Activated T-cell treated with anti-CD3 and anti-CD28 coated beads, Interleukin-2, amount 50 U/mL, for 24 hours (primary cell): ENCODE measurements at places on chromosomes 11 and 22.

DNA sequence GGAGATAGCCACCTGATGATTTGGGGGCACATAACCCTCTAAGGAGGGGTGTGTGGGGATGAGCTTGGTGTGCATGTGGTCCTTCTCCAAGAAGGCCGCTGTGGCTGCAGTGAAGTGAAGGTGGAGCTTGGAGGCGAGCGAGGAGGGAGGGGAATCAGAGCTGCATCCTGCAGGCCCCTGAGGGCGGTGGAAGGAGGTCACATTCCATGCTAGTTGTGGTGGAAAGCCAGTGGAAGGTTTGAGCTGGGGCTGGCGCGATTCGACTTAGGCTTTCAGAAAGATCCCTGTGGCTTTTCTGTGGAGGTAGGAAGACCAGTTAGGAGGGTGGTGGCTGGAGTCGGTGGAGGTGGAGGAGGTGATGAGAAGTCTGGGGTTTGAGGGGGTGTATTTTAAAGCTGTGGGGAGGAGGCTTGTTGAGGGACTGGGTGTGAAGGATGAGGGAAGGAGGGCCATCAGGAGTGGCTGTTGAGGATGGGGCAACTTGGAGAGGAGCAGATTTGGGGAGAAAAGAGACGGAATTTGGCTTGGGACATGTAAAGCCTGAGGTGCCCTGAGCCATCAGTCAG is 62.0 kb downstream of the TBC1D22A start:
- DNase-seq = no peak

DNA sequence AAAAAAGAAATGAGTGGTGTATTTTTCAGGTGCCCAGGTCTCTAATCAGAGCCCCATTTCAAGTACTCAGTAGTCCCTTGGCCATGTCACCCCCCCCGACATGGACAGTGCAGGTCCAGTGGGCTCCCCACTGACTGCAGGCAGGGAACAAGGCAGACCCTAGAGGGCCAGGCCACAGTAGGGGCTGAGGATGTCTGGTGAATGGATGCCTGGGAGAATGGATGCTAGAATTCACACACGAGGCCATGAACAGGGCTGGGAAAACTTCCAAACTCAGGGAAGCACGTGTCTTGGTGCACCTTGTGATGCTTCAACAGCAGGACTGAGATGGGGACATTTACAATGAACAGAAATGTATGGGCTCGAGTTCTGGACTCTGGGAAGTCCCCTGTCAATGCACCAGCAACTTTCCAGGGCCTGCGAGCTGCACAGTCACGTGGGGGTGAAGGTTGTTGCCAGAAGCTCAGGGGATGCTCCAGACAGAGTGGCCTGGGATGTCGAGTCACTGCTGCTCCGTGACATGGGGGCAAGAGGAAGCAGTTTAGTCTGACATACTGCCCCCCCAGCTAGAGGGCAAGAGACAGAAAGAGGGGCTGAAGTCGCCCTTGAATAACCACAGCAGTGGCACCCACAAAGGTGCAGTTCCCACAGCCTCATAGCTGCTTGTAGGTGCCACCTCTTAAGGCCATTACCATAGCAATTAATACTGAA is 3.1 kb downstream of the APOBEC3G start:
- DNase-seq = no peak

DNA sequence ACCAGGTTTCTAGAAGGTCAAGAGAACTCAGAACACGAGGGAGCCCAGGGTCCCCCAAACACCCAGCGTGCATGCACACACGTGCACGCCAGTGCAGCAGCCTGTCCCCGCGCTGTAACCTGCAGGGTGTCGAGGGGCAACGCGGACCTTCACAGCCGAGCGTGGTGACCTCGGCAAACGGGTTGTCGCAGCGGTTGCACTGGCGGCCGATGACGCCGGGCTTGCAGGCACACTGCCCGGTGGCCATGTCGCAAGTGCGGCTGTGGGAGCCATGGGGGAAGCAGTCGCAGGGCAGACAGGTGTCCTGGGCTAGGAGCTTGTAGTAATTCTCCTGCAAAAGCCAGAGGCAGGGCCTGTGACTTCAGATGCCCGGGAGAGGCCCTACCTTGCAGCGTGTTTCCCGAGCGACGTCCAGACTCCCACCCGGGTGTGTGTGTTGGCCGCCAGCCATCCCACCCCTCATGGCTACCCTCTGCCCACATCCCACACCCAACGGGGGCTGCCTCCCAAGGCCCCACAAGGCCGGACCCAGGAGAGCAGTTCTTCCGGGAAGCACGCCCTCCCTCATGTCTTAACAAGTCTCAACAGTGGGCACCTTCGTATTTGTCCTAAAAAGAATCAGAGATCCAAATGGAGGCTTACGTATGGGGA is 56.1 kb downstream of the TRMU start:
- no peak for DNase-seq

GRCh38 chr22:17303840-17304779 is 65.2 kb upstream of the CECR2 start:
- peak; percentile 53 for DNase-seq

DNA sequence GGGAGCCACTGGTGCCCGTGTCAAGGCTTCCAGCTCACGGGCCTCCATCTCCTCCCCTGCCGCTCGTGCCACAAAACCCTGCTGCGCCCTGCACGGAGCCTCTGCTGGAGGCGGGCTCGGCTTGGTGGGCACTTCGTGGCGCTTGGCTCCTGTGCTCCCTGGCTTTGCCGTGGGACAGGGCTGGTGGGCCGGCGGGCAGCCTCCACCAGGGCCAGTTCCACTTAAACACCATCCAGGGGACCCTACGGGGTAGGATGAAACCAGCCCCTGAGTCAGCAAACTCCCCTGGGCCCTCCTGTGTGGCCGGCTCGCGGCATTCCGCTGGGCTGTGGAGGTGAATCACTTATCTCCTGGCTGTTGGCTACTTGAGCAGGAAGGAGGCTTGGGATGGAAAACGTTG is 1304.6 kb downstream of the BRD1 start:
- no peak for DNase-seq

- no peak for DNase-seq
These were observed 98.5 kb downstream of the CSTPP1 start for GRCh38 chr11:47035108-47035507.

GRCh38 chr11:127027000-127027399 is 26.4 kb upstream of the KIRREL3 start:
- no peak for DNase-seq

DNA sequence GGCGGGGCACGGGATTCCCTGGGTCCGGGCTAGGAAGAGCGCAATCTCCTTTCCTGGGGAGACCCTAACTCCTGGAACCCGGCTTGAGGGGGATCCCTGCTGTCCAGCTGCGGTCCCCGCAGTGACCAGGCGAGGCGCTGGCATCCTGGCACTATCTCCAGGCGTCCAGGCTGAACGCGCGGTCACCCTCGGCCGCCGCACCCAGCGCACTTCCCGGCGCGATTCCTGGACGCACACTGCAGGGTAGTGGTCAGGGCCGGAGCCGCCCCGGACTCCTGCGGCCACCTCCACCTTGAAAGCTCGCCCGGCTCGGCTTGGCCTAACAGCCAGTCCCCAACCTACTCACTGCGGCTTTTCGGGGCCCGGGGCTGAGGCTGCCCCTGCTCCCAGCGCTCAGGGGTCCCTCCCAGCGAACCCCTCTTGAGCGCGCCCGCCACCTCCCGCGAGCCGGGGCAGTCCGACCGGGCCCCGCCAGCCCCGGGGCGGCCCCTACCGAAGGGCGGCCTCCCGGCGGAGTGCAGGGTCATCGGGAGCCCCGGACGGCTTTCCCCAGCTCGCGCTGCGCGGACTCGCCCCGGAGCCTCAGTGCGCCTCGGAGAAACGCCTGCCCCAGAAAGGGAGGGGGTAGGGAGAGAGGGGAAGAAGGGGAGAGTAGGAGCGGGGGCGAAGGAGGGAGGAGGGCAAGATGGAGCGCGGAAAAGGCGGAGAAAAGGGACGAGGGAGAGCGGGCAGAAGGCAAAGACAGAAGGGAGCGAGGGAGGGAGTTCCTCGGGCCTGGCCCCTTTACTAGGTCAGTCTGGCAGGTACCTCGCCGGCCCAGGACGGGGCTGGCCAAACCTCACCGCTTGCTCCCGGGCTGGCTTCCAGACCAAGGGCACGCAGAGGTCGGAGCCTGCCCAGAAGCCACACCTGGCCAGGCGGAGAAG is 1.0 kb downstream of the POU2AF3 start:
- peak; percentile 32 for DNase-seq

DNA sequence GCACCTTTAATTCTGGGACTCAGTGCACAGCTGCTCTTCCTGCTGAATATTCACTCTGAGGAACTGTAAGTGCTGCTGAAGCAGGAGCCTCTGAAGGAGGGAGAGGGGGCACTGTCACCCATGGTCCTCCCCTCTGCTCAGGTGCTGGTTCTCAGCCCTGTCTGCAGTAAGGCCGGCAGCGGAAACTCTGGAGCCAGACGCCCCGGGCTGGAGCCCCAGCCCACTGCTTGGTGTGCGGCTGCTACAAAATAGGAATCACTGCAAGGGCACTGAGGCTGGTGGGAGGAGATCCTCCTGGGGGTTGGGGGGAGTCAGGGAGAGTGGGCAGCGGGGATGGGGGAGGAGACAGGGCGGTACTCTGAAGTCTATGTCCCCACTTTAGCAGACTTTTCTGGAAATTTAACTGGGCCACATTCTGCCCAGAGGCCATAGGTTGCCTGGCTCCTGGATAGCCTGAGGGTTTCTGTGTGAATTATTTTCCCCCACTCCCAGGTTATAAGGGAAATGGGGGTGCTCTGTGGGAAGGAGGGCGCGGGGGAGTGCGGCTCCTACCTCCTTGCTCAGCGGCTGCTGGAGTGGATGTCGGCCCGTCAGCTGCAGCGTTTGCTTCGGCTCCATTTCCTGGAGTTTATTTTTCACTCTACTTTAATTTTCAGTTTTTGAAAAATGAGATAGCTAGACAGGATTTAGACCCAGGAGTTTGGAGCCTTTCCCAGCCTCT is 33.6 kb downstream of the TBC1D22A start:
- no peak for DNase-seq

DNA sequence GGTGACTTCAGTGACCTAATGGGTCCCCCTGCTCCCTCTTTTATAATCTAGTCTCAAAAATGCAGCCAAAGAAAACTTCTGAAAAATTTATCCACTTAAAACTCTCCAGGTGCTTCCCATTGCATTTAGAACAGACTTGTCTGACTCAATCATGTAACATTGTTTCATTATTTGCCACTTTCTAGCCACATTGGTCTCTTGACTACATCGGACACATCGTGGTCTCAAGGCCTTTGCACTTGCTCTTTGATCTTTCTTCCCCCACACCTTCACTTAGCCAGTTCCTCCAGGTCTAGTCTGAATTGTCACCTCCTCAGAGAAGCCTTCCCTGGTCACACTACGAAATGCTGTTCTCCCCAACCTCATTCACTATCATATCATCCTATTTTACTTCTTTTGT is 97.0 kb upstream of the E2F8 start:
- DNase-seq = no peak
